ENCODE measurements at places on chromosomes 12 and 14.

- no peak for DNase-seq
Observed at GRCh38 chr12:124655048-124655697, 87.8 kb upstream of the NCOR2 start.

- DNase-seq = no peak
Observed at GRCh38 chr14:50036637-50037036, 79.7 kb downstream of the VCPKMT start.

DNA sequence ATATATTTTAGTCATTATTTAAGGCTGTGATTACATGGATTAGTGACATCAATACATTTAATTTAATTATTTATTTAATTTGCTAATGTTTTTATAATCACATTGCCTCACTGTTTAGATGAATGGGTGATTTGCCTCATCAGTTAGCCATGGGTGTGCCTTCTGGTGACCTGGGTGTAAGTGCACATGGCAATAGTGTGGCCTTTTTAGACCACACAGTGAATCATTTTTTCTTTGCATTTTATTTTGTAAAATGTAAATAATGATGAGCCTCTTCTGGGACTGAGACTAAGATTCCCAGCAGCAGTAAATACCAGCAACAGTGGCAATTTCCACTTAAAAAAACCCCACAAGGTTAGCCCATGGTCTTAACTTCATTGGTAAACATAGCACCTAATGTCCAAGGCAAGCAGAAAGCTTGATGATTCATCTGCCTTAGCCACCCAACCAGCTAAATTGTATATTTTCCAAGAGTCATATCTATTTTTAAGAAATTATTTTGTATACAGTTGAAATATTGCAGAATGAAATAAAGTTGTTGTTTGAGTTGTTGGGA, 235.9 kb upstream of the NOVA1 start:
- no peak for DNase-seq

- DNase-seq = no peak
Observed at GRCh38 chr12:117441751-117442150, 80.3 kb upstream of the NOS1 start.

DNA sequence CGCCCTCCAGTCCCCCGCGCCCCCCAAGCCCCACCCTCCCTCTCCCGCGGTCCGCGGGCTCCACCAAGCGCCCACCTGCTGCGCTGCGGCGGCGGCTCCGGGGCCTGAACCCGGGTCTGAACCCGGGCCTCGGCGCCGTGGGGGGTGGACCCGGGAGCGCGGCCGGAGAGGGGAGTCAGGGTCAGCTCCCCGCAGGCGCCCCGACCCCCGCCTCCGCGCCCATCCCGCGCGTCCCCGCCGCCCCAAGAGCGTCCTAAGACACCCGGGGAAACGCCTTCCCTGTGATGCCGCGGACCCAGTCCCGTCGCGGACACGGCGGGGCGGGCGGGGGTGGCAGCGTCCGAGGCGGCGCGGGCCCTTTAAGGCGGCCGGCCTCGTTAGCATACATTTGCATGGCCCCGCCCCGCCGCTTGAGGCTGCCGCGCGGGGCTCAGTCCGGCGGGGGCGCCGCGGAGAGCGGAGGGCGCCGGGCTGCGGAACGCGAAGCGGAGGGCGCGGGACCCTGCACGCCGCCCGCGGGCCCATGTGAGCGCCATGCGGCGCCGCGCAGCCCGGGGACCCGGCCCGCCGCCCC, at the start of gene MMP17:
MMP17 (plus strand) TSS at position 433 of the 574 bp plus-strand sequence; CDS start at position 535, 102 bp downstream.
- DNase-seq = no peak

- DNase-seq = no peak
Observed at GRCh38 chr12:1920971-1921370, 2.5 kb upstream of the CACNA2D4 start.

- peak; percentile 47 for DNase-seq
Observed at GRCh38 chr14:94392510-94392935, 4.1 kb upstream of the SERPINA1 start.

GRCh38 chr14:74491956-74492775, 939 bp downstream of the NPC2 start:
- DNase-seq = no peak

DNA sequence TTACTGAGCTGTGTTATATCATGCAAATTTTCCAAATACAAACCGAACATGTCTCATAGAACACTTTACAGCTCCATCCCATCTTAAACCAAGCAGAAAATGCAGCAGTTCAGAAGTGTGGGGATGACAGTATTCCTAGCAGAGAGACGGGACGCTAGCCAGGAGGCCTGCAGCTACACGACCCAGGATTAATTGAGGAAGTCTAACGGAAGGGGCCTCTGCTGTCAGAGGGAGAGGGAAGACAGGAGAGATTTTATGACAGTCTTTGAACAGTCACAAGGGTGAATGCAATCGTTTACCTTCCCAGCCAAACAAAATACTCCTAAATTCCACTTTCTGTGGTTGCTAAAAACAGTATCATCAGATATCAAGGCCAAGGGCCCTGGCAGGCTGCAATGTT, 261.9 kb downstream of the TMEM132D start:
- no peak for DNase-seq

Data from T-helper 1 cell (primary cell).